NCI-H748 treated with DMSO at 0.1 percent for 48 hours (cell line): ENCODE measurements at places on chromosomes 5 and 9.

GRCh38 chr5:41870627-41871048 is 413 bp upstream of the OXCT1 start:
- no peak for DNase-seq

- no peak for DNase-seq
Measured at GRCh38 chr5:1103505-1104326, 8.1 kb downstream of the SLC12A7 start.

GRCh38 chr9:74556685-74557084 is 59.5 kb downstream of the RORB start:
- no peak for DNase-seq

DNA sequence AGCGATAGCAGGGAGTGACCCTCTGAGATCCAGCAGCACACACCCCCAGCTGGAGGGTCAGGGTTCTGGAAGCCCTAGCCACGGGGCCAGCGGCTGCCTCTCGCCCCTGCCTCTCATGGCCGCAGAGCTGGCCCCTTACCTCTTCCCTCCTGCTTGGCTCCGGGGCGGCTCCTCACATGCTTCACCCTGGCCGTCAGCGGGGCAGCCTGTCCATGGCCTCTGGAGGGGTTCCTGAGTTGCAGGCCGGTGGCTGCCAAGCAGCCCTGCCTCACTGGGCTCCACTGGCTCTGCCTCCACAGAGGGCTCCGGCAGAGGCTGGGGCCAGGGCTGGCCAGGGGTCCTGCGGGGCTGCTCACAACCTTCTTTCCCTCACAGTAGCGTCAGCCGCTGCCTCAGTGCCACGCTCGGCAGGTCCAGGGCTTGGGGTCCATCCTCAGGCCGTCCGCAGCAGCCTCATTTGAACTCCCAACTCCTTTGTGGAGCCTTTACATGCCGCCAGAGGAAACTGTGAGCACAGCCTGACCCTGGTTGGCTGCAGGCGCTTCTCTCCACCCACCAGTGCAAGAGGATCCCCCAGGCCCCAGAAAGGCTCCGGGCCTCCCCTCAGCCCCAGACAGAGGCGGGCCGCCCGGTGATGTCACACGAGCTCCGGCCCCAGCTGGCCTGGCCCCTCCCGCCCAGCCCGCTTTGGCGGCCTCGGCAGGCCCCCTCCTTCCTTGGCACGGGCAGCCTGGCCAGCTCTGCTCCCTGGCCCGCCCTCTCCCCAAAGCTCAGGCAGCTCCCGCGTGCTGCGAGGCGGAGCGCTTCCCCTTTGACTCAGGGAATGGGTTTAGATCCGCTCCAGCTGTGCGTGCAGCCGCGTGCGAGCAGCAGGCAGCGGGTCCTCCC is at the start of gene ANGPTL2:
ANGPTL2 (minus strand) TSS at position 460 of the 888 bp plus-strand sequence. CDS start 13,904 bp downstream, outside the sequence.
- DNase-seq = no peak

GRCh38 chr5:83396662-83397061 is 74.9 kb upstream of the VCAN start:
- no peak for DNase-seq

DNA sequence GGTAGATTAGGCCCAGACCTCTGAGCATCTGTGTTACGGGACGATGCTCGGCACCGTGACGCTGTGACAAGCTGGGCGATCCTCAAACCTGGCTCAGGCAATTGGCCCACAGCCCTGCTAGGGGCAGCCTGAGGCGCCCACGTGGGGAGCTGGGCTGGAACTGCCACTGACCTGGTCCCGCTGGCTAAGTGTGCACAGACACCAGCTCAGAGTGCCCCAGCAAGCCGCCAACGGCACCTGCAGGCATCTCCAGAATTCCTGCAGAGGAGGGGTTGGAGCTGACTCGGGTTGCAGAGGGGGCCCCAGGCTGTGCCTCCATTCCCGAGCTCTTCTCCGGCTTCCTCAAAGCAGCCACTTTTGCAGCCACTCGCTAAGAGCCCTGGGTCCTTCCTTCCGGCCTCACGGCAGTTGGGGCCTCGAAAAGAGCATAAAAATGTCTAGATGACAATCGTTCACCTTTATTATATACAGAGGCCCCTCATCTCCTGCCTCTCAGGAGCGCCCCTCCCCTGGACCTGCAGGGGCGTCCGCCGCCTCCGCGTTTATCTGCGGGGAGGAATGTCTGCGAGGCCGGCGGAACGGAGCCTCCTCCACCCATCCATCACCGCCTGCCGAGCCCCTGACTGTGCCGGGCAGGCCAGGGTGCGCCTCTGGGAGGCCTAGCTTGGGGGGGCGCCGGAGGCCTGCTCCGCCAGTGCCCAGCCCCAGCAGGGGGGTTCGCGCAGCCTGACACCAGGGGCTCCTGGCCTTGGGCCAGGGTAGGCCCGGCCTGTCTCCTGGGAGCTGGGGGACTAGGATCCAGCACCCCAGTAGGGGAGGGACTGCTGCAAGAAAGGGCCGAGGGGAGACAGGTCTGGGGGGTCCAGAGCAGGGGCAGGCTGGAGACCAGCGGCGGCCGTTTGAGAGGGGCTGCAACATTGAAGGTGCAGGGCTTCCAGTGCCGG is 144.9 kb downstream of the BARX1 start:
- DNase-seq = no peak

DNA sequence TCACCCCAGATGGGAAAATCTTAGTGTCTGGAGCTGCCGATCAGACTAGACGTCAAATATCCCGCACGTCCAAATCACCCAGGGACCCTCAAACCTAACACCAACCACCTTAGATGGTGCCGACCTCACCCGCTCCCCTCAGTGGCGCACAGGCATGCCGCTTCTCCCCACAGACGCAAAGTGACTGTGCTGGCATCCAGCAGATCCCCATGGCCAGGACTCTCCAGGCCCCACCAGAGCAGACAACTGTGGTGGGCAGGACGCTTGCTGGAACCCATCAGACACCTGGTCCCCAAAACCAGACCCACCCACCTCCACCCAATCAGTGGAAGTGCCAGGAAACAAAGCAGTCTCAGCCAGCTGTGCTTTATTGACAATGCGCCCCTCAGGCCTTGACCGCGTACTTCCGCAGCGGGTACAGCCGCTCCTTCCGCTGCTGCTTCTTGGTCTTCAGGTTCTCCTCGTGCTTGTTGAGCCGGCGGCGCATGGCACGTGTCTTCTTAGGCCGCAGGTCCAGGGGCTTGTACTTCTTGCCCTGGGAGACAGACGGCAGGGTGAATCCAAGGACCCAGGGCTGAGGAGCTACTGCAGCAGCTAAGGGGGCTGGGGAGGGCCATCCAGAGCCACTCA is 4.1 kb downstream of the RPL35 start:
- no peak for DNase-seq

DNA sequence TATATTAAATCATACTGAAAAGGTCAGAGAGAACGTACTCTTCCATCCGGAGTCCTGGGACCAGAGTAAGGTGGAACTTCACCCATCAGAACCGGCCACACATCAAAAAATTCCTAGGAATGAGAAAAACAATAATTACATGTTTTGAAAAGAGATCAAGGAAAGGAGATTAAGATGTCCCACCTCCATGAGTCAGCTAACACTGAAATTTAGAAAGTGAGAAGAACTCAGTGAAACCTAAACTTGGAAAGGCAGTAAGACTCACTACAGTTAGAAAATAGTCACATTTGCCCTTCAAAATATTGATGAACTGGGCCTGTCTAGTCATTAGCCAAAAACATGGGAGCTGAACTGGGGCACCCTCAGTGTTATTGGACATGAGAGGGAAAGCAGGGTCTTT is 23.0 kb downstream of the PDE6A start:
- no peak for DNase-seq

DNA sequence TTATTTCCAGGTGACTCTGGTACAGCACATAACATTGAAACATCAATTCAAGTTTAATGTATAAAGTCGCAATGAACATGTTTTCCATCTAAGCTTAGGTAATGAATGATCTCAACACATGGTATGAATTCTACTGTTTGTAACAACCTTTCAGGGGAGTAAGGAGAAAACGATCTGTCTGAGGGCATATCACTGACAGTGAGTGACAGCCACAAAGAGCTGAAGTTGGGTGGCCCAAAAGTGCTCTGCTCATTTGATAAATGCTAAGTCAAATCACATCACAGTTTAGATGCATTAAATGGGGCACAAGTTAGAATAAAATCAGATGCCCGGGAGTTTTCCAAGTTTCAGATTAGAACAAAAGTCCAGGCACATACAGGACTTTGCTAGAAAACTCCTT is 1.2 kb downstream of the FANCC start:
- peak; percentile 37 for DNase-seq

- DNase-seq = no peak
Measured at GRCh38 chr5:26205121-26205520, 833.3 kb downstream of the CDH9 start.

- no peak for DNase-seq
Measured at GRCh38 chr9:83691492-83691891, 16.3 kb downstream of the UBQLN1 start.

- no peak for DNase-seq
Measured at GRCh38 chr5:155416765-155417164, 403.2 kb downstream of the KIF4B start.

GRCh38 chr9:91187965-91188344 is 173.8 kb downstream of the AUH start:
- no peak for DNase-seq

- no peak for DNase-seq
Measured at GRCh38 chr5:132020568-132021339, 9.3 kb upstream of the ACSL6 start.

- no peak for DNase-seq
Measured at GRCh38 chr9:136566901-136567300, 21.1 kb upstream of the NOTCH1 start.

DNA sequence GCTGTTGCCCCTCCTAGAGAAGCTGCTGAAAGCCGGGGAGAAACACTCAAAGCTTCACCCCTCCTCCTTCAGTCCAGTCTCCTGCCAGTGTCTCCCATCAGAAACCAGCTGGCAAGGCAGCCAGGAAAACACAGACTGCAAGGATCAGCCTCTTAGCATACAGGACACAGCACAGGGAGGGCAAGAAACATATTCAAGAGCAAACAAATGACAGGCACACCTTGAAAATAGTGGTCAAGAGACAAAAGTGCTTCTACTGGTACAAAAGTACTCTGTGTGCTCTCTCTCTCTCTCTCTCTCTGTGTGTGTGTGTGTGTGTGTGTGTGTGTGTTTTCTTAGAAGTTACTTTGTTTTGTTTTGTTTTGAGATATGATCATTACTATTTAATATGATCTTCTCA is 227.2 kb downstream of the RAB3C start:
- DNase-seq = no peak

DNA sequence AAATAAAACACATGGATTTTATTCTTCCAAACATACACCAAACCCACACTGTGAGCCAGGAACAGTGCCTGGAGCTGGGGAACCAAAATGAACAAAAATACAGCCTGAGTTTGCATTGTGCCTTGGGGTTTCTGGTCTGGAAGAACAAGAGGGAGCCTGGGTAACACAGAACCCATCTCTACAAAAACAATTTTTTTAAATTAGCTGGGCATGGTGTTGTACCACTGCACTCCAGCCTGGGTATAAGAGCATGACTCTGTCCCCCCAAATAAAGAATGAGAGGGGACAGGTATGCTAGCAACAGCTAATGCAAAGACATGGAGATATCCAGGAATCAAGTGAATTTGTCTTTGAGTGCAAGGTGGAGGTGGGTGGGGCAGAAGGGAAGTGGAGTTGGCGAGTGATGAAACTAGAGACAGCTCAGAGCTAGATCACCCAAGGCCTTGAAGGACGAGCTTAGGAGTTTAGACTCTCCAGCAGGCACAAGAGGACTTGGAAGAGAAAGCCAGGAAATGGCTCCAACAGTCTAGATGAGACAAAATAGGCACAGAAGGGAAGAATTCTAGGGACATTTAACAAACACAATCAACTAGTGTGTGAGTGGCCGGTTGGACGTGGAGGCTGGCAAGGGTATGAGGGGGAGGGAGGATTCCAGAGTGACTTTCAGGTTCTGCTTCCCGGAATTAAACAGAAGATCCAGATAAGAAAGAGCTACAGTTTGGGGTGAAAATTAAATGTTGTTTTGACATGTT is 47.4 kb downstream of the FNBP1 start:
- no peak for DNase-seq

GRCh38 chr9:966870-967269 is 9.6 kb upstream of the DMRT3 start:
- DNase-seq = peak; percentile 35

- DNase-seq = no peak
Measured at GRCh38 chr5:50709471-50709870, 43.0 kb downstream of the PARP8 start.

DNA sequence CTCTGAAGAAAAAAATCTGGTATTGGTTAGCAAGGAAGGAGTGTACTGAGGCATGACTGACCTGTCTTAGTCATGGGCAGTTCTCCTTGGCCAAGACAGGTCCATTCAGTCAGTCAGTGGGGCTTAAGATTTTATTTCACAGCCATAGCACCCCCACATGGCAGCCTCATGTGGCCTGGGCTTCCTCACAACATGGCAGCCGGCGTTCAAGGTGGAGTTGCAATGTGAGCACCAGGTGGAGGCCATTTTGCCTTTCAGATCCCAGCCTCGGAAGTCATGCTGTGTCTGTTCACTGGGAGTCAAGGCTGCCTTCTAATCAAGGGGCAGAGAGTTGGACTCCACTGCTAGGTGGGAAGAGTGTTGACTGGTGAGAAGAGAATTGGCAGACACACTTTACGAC is 10.3 kb upstream of the CARD19 start:
- no peak for DNase-seq

- no peak for DNase-seq
Measured at GRCh38 chr9:91196103-91196950, 165.4 kb downstream of the AUH start.

DNA sequence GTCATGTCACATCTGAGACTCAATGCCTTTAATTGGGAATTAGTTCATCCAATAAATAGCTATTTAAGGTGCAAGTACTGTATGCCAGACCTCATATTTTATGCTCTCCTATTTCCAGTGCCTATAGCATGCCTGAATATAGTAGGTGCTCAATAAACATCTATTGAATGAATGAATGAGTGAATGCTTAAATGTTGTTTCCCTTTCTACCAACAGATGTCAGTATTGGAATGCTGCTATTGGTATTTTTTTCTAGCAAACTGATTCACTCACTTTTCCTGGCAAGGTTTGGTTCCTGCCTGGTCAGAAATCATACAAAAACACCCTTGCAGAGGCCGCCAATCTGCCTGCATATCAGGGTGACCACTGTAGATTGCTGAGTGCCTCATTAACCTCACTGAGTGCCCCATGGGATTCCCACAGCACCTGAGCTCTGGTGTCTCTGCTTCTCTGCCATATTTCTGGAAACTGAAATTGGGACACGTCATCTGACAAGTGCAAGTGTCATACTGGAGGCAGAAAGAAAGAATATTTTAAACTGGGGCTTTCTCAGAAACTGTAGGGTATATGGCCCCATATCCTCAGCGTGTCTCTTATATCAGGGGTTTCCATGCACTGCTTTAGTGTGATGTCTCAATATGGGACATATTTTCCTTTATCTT is 359.7 kb downstream of the TRIM32 start:
- no peak for DNase-seq
